ENCODE measurements at places on chromosomes 6 and 20.

DNA sequence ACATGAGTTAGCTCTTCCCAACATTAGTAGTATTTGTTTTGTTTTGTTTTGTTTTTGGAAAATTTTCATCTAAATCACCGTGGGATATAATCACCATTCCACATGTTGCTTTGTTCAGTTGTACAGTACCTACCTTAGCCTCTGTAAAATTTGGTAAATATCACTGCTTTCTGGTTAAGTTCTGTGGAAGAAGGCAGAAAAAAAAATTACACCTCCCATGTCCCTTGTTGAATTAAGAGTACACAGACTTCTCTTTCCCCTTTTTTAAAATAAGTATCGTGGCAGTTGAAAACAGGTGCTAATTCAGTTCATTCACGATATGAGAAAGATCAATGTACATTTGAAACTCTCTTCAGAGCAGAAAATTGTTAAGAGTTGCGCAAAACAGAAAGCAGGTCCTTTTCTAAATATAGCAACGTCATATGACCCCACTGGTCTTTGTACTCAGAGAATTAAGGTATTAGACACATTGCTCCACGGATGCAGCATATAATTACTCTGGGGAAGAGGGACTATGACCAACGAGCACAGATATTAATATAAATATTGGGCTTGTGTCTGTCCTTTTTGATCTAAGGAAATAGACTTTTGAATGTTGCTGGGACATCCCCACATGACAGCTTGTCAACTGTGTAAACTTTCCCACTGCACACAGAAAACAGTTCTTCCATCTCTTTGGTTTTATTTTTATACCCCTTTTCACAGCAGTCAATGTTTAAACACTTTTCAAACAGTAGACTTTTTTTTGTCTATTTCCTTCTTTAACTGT is 58.6 kb upstream of the ZNF217 start:
- no peak for DNase-seq

- DNase-seq = no peak
Observed at GRCh38 chr20:15675813-15676484, 897.3 kb downstream of the KIF16B start.

GRCh38 chr6:149483849-149484655 is 762 bp downstream of the ZC3H12D start:
- DNase-seq = no peak

DNA sequence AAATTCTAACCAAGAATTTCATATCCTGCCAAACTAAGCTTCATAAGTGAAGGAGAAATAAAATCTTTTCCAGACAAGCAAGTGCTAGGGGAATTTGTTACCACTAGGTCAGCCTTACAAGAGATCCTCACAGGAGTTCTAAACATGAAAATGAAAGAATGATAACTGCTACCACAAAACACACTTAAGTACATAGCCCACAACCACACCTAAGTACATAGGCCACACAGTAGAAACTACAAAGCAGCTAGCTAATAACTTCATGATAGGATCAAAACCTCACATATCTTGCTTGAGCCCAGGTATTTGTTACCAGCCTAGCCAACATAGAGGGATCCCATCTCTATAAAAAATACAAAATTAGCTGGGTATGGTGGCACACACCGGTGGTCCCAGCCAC is 50.4 kb downstream of the IRAK1BP1 start:
- no peak for DNase-seq

- DNase-seq = no peak
Observed at GRCh38 chr6:138931660-138932059, 56.4 kb downstream of the REPS1 start.

DNA sequence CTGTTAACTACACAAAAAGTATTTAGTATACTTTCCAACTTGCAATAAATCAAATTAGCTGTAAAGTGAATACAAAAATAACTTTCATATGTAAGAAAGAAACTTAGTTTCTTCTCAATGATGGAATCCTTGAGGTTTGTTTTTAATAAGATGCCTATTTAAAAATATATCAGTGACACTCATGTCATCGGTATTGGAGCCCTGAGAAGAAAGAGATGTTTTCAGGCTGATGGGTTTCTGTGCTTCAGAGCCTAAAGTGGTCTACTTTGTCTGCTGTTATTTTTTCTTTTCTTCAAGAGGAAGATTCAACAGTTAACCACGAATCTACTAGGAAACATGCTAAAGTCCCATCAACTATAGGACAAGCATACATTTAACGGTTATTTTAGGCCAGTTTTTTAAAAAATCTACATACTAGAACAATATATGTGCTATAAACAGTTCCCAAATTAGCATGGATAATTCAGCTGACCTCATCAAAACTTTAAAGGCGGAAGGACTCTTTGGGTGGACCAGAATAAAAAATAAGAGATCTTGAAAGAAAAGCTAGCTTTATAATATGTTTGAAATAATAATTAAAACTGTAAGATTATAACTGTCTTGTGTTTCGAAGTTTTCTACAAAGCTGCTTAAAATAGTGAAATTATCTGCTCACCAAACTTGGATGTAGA is 147.0 kb upstream of the SAMD5 start:
- DNase-seq = no peak

DNA sequence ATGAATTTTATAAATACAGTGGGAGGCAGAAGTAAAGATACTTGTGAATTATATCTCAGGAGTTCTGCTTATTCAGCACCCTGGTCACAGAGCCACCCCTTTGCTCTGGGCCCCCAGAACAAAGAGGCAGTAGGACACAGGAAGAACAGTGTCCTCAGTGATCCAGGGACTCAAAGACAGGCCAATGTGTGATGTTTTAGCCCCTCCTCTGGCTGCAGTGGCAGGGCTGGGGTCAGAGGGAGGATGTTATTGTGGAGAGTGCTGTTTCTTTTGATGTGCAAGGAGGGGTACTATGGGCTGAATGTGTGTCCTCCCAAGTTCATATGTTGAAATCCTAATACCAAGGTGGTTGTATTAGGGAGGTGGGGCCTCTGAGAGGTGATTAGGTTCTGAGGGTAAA is 74.1 kb upstream of the MAP3K7 start:
- no peak for DNase-seq

DNA sequence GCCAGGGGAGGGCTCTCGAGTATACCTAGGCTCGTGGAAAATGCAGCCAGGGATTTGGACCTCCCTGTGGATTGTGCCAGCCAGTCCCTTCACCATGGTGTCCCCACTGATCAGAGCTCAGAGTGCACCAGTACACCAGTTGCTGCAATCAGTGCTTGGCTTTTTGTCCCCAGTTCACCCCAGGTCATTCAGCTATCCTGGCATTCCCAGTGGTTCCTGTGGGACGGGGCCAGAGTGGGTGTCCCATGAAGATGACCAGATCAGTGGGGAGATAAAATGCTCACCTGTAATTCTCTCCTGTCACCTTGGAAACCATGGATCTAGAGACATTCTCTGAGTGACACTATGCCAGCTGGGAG is 23.8 kb downstream of the MAS1 start:
- no peak for DNase-seq

DNA sequence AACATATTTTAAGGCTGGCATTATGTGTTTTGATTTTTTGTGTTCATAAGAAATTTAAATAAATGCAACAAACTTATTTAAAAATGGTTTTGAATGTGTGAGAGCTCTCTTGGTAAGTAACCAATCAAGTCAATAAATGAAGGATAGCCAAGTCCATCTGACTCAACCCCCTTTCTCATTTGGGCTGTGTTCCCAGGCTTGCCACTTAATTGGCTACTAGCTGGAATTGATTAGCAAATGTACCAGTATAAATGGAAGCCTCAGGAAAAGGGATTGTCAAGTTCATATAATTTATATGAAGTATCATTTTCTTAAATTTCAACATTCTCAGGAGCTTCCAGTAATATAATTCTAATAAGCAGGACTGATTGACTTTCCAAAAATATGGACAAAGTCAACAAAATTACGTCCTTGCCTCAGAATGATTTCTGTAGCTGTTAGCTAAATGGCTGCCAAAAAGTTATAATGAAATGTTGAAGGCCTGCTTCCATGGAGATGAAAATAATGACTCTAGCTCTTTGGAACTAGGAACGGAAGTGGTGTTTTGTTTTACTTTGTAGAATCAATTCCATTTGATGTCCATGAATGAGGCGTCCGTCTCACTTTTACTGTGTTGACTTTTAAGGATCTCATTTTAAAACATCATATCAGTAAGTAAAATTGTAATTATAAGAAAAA is 614.9 kb downstream of the CDH26 start:
- no peak for DNase-seq

Measured in stimulated activated CD8-positive, alpha-beta memory T cell treated with anti-CD3 and anti-CD28 coated beads, Interleukin-4, amount 100 ng/mL, for 1 hour (primary cell).